ENCODE measurements at places on chromosomes 1 and 21.

GRCh38 chr1:41673806-41674205 is 189.3 kb upstream of the EDN2 start:
- no peak for DNase-seq

DNA sequence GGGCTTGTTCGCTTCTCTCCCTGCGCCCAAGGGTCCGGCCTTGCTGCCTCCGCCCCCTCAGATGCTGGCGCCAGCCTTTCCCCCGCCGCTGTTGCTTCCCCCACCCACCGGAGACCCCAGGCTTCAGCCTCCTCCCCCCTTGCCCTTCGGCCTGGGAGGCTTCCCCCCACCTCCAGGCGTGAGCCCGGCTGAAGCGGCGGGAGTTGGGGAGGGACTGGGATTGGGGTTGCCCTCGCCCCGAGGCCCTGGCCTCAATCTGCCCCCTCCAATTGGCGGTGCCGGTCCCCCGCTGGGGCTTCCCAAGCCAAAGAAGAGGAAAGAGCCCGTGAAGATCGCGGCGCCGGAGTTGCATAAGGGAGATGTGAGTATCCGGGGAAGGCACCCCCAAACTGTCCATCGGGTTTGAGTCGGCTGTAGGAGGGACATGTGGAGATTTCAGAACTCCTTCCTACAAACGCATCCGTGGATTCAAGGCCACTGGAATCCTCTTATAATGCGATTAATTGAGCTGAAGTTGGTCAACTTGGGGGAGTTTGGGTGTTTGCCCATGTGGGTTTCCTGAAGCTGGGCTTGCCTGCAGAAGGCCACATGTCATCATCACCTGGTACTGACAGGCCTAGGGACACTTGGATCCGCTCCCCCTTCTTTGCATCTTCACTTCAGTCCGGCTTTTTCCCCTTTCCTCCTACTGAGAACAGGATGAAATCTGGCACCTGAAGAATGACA is 707 bp downstream of the PRCC start:
- DNase-seq = no peak

- DNase-seq = no peak
Measured at GRCh38 chr1:27522432-27523336, 32.7 kb upstream of the WASF2 start.

- no peak for DNase-seq
Measured at GRCh38 chr1:59691261-59691660, 123.5 kb upstream of the HOOK1 start.

DNA sequence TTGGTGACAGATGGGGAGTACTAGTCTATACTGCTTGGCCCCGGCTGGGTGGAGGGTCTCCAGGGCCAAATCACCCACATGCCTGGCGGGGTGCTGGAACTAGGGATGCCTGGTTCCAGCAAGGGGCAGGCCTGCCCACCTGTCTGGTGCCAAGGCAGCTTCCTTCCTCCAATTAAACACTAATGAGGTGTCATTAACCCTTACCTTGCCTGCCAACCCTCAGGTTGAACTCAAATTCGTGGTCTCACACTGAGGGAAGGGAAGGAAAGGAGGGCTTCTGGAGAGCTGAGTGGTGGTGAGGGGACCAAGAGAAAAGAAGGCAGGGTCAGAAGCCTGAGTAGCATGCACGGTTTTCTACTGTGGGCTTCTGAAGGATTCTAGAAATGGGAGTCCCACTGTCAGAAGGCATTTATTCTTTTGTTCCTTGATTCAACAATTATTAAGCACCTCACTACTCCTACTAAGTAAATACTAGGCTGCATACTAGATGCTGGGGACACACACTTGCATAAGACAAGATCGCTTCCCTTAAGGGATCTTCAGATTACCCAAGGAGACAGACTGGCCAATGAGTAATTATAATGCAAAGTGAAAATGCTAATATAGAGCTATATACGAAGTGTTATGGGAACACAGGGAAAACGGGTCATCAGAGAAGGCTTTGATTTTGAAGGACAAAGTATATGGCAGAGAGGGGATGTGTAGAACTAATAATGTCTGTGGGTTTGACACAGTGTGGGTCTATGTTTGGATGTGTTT is 5.9 kb upstream of the EFNA3 start:
- DNase-seq = no peak

GRCh38 chr21:23402929-23403520 is 2204.3 kb downstream of the MRPL39 start:
- DNase-seq = no peak

- DNase-seq = no peak
Measured at GRCh38 chr1:60662486-60663044, 419.8 kb upstream of the NFIA start.

DNA sequence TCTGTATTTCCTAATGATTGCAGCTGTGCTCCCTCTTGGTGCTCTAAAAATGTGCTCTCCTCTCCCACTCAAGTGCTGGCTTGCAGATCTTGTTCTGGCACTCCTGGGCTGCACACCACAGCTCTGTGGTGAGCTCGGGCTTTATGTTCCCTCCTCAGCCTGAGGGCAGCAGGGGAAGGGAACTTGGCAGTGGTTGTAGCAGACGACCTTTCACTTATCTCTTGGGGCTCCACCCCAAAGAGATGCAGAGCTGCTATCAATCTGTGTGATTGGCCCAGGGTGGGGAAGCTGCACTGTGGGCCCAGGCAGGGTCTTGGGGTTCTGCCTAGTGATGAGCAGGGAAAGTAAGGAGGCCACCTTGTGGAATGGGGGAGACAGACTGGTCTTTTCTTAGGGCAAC is 143.5 kb upstream of the GORAB start:
- DNase-seq = no peak

- peak; percentile 96 for DNase-seq
Measured at GRCh38 chr1:244353551-244354091, 98.1 kb downstream of the ADSS2 start.

- DNase-seq = no peak
Measured at GRCh38 chr1:2594001-2594640, 7.5 kb downstream of the PRXL2B start.

DNA sequence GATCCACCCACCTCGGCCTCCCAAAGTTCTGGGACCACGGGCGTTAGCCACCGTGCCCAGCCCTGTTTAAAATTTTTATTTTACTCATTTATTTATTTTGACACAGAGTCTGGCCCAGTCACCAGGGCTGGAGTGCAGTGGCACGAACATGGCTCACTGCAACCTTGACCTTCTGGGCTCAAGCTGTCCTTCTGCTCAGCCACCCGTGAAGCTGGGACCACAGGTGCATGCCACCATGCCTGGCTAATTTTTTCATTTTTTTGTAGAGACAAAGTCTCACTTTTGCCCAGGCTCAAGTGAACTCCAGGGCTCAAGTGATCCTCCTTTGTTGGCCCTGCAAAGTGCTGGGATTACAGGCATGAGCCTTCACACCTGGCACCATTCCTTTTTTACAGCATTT is 27.5 kb upstream of the DNAJC6 start:
- no peak for DNase-seq

- no peak for DNase-seq
Measured at GRCh38 chr21:33644383-33645074, 2.2 kb downstream of the ITSN1 start.

DNA sequence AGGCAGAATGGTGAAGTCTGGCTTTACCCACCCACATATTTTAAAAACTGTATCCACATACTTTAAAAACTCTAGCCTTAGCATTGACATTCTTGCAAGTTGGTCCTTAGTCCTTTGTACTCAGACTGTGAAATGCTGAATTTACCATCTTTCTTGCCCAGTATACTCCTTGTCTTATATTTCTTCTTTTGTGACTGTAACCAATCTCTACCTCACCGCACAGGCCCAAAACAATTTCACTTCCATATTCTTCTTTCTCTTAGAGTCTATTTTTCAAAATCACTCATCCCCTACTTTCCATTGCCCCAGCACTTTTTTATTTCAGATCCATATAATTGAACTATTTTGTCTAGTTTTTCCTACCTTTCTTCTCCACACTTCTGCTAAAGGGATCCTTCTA is 892.4 kb upstream of the B3GALT2 start:
- no peak for DNase-seq

GRCh38 chr1:42228938-42229337 is 64.4 kb upstream of the GUCA2A start:
- DNase-seq = no peak

DNA sequence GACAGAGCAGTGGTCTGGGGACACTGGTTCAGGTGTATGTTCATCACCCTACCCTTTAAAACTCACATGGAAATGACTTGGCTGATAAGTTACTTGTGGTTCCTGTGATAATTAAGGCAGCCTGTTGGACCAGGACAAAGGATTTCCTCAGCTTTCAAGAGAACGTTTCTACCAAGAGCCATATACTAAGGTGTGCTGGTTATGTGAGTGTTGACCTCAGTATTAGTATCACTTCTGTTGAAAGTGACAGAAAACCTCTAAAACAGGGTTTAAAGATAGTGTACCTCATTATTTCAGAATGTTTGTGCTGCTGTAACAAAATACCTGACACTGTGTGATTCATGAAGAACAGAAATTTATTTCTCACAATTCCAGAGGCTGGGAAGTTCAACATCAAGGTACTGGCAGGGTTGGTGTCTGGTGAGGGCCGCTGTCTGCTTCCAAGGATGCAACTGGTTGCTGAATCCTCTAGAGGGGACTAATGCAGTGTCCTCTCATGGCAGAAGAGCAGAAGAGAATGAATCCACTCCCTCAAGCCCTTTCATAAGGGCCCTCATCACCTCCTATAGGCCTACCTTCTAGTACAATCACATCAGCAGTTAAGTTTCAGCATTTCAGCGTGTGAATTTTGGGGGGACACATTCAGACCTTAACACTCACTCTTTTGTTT is 54.9 kb downstream of the UCK2 start:
- DNase-seq = no peak

DNA sequence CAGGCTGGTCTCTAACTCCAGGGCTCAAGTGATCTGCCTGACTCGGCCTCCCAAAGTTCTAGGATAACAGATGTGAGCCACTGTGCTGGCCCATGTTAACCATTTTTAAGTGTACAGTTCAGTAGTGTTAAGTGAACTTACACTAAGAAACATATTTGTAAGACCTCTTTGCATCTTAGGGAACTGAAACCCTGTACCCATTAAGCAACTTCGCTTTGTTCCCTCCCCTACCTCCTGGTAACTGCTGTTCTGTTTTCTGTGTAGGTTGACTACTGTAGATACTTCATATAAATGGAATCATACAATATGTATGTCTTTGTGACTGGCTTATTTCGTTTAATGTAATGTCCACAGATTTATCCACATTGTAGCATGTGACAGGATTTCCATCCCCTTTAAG is 11.0 kb downstream of the NUDC start:
- DNase-seq = no peak

GRCh38 chr1:83997631-83998030 is 1.3 kb downstream of the TTLL7 start:
- no peak for DNase-seq

DNA sequence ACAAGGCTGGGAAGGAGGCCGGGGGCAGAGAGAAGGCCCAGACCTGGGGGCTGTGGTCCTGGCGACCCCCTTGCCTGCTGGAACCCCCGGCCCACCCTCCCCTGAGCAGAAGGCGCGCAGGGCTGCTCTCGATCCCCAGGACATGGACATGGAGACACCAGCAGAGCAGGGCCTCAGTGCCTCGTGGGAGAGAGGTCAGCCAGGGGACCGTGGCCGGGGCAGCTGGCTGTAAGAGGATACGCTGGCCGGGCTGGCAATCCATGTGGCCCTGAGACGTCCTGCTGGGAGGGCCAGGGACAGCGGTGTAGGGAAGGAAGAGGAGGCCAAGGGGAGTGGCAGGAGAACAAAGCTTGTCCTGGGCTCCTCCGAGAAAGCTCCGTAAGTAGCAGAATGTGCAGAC is 132.2 kb downstream of the CASZ1 start:
- no peak for DNase-seq

GRCh38 chr1:12643079-12643478 is 806 bp upstream of the AADACL4 start:
- DNase-seq = no peak

- no peak for DNase-seq
Measured at GRCh38 chr21:41217671-41218385, 49.9 kb downstream of the BACE2 start.

DNA sequence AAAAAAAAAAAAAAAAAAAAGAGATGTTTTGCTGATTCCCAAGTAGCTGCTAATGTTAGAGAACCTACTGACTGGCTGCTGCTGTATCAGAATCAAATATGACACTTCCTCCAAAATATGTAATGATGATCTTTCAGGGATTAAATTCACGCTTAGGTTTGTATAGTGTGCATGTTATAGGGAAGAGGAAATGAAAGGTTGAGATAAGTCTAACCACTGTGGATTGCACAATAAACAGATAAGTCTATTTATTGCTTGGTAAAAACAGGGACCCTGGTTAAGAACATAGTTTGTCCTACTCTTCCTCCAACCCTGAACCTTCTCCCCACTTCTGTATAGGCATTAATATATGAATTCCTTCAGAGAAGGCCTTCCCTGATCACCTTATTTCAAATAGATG is 13.2 kb downstream of the RC3H1 start:
- DNase-seq = no peak

DNA sequence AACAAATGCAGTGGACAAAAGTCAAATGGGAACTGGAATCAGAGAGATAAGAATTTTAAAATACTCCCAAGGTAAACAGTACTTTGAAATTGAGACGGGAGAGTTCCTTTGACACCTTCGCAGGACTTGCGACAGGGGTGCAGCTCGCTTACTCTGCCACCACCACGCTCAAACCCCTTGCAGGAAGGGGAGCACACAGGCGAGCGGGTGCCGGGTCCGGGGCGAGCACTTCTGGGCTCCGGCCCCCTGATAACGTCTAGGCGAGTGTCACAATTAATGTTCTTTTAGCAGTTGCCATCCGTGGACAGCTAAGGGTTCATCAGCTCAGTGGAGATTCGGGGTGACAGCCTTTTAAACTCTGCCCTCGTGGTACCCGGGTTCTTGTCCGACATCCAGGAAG is 37.4 kb downstream of the CLDN17 start:
- DNase-seq = no peak

GRCh38 chr21:31813862-31814261 is 59.0 kb upstream of the HUNK start:
- DNase-seq = no peak

DNA sequence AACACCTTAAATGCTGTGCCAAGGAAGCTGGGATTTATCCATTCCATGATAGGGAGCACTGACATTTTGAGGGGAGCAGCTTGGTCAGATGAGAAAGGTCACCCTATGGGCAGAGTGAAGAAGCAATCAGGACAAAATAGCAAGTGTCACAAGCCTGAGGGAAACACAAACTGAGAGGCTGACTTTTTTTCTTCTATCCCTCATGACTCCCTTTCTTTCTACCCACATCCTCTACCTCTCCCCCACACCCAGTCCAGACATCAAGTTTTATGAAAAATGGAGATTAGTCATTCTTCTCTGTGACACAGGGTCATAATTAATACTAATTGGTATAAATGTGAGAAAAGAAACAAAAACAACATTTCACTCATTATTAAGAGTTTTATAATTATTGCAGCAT is 103.1 kb downstream of the SLC25A24 start:
- DNase-seq = peak; percentile 14

- no peak for DNase-seq
Measured at GRCh38 chr1:83909687-83910086, 89.2 kb downstream of the TTLL7 start.

DNA sequence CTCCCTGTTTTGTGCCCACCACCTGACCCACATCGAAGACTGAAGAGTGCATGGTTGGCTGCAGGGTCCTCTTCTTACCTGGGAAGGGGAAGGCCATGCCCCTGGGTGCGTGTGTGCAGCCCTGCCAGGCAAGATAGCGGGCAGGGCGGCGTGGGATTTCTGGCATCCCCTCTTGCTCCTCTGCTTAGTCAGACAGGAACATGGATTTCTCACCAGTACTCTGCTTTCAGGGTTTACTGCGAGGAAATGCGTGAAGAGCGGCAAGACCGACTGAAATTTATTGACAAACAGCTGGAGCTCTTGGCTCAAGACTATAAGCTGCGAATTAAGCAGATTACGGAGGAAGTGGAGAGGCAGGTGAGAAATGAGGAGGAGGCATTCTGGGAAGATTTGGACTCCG is 15.5 kb upstream of the MIIP start:
- no peak for DNase-seq

All from A172 (cell line).